ENCODE measurements at places on chromosomes 16 and 17.

GRCh38 chr17:27327397-27327796 is 33.5 kb downstream of the WSB1 start:
- no peak for DNase-seq

GRCh38 chr16:4868026-4868425 is 20.7 kb downstream of the UBN1 start:
- no peak for DNase-seq

DNA sequence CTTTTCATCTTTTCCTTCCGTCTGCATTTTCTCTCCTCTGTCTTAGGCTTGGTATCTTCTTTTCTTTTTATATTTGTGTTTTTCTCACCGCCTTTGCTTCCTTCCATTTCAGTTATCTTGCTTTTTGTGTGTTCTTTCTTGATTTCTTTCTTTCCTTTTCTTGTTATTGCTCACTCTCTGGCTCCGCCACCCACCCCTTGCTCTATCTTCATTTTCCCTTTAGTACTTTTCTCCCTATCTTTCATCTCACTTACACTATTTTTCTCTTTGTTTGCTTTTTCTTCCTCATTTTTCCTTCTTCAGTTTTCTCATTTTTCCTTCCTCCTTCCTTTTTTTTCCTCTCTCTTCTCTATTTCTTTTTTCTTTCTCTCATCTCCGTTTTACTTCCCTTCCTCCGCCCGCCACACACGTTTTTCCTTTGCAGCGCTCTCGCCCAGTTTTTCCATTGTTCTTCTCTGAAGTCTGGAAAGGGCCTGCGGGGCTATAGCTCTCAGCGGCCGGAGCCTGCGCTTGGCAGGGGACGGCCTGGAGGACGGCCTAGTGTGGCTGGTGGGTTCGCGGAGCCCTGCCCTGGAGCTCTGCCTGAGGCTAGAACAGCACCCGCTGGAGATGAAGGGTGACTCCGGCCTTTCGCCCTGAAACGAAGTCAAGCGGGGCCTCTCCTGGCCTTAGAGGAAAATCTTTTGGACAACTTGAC is 5.2 kb upstream of the HOXB13 start:
- DNase-seq = no peak

GRCh38 chr17:44915321-44915726 is at the start of gene GFAP:
Gene GFAP, minus strand, starts transcription at chr17:44915500. Its CDS starts 14 bp downstream, at chr17:44915486.
- no peak for DNase-seq

GRCh38 chr17:39625198-39625785 is 1.5 kb upstream of the PPP1R1B start:
- DNase-seq = no peak

GRCh38 chr17:28567604-28568003 is 3.7 kb downstream of the PIGS start:
- DNase-seq = no peak

- DNase-seq = no peak
These were observed 9.5 kb downstream of the METRNL start for GRCh38 chr17:83088909-83089308.

DNA sequence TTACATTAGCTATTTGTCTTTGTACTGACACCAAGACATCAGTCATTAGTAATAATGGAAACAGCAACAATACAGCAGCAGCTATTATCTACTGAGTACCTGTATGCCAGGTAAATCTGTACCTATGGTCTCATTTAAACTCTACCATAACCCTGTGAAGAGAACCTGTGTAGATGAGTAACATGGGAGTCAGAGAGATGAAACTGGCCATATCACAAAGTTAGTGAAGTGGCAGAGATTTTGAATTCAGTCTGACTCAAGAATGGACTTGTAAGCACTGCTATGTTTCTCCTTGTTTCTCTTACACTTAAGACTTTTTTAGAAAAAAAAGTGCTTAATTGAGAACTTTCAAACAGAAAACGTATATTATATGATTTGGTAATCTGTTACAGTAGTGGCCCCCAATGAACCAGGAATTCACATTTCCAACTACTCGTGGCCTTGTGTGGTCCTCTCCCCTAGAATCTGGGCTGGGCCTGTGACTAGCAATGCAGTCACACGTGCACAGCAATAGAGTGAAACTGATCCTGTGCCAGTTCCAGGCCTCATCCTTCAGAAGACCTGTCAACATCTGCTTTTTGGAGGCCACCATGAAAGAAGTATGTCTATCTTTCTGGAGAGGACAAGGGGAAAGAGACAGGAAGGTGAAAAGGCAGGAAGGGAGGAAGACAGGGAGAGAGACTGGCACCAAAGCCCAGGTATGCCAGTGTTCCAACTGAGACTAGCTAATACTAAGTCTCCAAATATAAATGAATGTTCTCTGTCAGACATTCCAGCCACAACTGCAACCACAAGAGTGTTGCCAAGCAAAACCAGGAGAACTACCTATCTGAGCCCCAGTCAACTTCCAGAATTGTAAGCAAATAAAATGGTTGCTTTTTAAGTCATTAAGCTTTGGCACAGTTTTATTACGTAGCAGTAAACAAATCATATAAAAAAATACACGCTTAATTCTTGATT is 12.0 kb downstream of the CRLF3 start:
- DNase-seq = no peak

GRCh38 chr17:64340557-64340956 is 50.1 kb downstream of the PECAM1 start:
- no peak for DNase-seq
